Activated T-cell treated with anti-CD3 and anti-CD28 coated beads for 1 hour (primary cell): ENCODE measurements at places on chromosomes 12 and 14.

DNA sequence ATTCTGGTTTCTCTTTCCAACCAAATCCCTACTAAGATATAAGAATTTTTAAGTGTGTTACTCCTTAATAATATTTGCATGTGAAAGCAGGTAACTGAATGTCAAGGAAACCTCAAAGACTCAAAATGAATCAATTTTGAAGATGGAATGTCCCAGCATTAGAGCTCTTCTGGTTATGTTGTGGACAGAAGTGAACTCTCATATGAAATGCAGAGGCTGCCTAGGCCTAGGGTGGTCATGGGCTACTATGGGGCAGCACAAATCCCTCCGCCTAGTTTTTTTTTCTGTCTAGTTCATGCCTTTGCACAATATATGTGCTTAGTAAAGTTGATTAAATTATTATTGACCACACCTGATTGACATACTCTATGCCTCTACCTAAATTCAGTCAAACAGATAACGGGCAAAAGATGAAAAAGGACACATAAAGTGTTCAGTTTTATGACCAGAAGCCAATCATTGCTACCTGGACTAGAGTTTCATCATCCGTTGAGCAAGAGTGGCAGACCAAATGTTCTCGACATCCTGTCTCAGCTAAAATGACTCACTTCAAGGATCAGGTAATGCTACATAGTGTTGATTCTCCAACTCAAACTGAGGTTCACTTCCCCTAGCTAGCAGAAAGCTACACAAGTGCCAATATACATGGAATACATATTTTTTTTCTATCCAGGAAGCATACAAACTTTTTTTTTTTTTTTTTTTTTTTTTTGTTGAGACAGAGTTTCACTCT lies 1211.4 kb downstream of the VRK1 start:
- DNase-seq = no peak

DNA sequence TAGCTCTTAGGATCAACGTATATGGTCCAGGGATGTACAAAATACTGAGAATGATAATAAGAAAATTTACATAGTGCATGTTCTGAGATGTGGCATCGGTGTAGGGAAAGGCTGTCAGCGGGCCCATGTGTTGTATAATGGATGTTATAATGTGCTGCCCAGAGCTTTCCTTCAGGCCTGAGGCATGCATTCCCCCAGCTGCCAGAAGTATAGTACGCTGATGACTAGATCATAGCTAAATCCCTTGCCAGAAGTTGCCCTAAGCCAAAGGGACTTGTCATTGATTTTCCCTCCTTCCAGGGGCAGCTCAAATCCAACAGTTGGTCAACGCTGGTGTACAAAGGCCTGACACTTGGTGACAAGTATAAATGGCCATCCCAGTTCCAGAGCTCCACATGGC lies 6.5 kb upstream of the OR11G2 start:
- DNase-seq = no peak

- DNase-seq = no peak
Observed at GRCh38 chr14:66398437-66398836, 87.7 kb upstream of the CCDC196 start.

- DNase-seq = peak; percentile 49
Observed at GRCh38 chr12:126747530-126748149, 1519.3 kb upstream of the TMEM132C start.

GRCh38 chr12:45725631-45726602 lies 3.6 kb upstream of the ARID2 start:
- no peak for DNase-seq

GRCh38 chr12:123973552-123974341 lies 732 bp downstream of the ZNF664 start:
- peak; percentile 12 for DNase-seq

- no peak for DNase-seq
Observed at GRCh38 chr14:61753631-61754030, 8.6 kb upstream of the SNAPC1 start.

- no peak for DNase-seq
Observed at GRCh38 chr12:31781894-31782540, 53.2 kb upstream of the AMN1 start.

DNA sequence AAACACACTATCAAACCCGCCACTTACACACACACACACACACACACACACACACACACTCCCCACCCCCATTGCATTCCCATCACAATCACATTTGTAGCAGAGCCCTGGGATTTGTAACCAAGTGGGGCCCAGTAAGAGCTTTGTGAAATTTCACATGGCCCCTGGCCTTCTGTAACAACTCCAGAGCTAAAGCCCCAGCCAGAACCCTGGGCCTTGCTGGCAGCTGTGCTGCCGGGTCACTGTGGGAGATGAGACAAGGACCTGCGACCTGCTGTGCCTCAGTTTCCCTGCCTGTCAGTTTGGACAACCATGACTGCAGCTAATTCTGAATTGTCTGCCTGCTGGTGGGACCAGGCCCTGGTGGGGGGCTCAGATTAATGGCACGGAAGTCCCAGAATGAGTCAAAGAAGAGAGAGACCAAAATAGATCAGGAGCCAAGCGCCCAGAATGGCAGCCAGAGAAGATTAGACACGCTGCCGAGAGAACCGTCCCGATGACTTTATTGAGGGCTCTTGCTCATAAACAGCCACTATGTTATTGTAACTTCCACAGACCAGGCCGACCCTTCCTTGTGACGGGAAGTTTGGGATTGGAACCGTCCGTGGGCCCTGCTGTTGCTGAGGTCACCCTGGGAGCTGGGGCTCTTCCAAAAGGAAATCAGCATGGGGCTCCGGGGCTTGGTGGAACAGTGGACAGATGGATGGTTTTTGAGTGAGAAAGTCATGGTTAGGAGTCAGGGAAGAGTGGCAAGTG lies 123.1 kb downstream of the ZFP36L1 start:
- DNase-seq = no peak

DNA sequence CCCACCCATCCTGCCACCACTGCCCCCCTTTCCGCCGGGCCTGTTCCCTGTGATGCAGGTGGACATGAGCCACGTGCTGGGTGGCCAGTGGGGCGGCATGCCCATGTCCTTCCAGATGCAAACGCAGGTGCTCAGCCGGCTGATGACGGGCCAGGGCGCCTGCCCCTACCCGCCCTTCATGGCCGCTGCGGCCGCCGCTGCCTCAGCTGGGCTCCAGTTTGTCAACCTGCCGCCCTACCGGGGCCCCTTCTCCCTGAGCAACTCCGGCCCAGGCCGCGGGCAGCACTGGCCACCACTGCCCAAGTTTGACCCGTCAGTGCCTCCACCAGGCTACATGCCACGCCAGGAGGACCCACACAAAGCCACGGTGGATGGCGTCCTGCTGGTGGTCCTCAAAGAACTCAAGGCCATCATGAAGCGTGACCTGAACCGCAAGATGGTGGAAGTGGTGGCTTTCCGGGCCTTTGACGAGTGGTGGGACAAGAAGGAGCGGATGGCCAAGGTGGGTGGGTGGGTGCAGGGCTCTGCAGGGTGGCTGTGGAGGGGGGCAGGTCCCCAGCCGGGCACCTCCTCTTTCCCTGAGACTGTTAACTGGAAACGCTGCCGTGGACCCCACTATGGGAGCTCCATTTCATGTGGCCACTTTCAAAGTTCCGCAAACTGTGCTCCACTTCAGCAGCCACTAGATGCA lies 10.8 kb downstream of the SETD1B start:
- DNase-seq = no peak

DNA sequence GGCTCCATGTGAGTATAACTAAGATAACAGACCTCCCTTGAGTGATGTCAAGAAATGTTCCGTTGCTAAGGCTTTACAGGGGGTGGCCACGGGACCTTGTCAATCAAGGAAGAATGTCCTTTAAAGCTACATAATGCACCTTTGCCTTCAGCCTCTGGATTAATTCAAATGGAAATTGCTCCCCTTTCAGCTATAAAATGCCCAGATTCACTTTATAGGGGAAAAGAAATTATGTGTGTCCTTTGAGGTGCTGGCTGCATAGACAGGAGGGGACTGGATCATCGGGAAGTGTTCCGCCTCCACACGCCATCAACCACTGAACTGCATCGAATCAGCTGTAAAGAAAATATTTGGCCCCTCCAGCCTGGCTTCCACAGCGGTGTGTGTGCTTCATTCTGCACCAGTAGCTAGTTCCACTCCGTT lies 415.4 kb downstream of the DPF3 start:
- no peak for DNase-seq

DNA sequence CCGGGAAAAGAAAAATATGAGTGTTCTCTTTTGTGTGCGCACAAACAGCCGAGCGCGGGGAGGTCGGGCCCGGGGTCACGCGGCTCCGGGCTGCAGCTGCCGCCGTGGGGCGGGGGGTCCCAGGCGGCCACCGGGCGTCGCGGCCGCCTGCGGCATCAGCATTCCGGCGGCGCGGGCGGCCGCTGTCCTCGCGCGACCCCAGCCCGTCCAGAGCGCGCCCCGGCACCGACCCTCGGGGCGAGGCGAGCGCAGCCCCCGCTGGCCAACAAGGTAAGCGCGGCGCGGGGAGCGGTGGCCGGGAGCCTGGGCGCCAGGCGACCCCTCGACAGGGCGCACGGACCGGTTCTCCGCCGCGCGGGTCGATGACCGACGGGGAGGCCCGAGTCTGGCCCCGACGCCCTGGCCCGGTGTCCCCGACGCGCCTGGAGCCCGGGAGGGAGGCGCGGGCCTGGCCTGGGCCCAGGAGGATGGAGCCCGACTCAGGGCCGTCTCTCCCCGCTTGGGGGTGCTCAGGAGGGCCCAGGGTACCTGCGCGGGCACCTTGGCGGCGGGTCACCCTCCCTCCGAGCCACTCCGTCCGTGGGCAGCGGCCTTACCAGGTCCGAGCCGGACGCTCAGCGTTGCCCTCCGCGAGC lies 103.9 kb upstream of the DIO3 start:
- no peak for DNase-seq

DNA sequence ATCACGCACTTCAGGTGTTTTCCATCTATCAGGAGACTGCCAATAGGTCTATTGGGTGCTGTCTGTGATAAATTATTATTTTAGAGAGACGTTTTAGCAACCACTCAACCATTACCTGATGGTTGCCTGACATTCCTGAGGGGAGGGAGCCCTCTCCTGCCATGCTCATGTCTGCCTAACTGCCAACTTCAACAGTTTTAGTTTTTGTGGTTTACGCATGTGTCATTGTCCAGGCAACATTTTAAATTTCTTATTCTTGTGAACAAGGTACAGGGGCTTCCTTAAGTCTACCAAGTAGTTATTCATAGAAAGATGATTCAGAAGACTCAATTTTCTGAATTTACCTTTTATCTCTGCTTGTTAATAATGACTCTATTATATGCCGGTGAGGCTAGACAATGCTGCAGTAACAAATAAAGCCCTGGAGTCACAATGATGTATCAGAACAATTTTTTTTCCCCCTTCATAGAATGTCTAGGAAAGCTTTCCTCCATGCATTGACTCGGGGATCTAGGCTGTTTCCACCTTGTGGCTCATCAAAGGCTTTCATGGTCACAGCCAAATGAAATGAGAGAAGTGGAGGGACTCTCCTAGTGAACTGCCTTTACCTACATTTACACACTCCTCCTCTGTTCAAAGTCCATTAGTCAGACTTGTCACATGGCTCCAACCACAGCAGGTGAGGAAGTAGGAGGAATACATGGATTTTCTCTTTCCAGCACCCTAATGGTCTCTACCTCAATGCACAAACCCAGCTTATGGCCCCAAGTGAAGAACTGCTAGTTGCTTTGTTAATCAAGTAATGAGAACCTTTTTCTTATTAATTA lies 225.8 kb downstream of the CRADD start:
- DNase-seq = no peak

DNA sequence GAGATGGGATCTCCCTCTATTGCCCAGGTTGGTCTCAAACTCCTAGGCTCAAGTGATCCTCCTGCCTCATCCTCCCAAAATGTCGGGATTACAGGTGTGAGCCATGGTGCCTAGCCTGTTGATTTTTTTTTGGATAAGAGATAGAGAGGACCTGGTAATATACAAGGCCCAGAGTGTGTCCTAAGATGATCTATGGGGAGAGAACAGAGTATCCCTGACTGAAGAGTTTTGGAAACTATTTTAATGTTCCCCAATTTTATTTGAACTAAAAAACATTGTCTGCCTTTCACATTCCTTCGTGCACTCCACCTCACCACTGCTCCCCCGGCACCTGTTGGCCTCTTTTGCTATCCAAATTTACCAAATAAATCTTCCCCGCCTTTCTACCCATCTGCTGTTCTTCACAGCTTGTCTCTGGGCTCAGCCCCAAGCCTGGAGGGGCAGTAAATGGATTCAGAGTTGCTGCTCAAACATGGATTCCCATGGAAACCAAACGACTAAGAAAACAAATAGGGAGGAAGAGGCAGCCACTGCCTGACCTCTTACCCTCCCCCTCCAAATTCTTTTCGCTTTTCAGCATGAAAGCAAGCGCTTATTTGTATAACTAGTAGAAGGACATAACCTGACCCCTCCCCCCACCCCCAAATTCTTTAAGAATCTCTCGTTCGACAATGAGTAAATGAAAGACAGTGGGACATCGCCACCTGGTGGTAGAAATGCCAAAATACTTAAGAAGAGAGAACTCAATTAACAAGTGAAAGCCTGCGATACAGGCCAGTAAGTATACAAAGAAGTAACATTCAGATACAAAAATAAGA lies 22.6 kb downstream of the OR10G3 start:
- DNase-seq = peak; percentile 71

DNA sequence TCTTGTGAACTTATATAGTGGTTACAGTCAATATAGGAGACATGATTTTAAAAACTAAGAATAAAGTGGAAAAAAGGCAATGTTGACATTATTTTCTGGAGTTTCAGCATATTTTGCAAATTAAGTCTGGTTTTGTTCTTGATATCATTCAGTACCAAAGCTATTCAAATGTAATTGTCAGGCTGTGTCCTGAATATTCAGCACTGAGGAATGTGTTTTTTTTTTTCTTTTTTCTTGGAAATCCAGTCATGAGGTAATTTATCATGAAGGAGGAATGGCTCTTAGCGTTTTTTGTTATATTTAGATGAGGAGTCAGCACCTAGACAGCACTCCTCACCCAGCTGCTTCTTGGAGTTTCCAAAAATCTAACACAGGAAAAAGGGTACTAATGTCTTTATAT lies 225.5 kb downstream of the CCDC91 start:
- DNase-seq = no peak

DNA sequence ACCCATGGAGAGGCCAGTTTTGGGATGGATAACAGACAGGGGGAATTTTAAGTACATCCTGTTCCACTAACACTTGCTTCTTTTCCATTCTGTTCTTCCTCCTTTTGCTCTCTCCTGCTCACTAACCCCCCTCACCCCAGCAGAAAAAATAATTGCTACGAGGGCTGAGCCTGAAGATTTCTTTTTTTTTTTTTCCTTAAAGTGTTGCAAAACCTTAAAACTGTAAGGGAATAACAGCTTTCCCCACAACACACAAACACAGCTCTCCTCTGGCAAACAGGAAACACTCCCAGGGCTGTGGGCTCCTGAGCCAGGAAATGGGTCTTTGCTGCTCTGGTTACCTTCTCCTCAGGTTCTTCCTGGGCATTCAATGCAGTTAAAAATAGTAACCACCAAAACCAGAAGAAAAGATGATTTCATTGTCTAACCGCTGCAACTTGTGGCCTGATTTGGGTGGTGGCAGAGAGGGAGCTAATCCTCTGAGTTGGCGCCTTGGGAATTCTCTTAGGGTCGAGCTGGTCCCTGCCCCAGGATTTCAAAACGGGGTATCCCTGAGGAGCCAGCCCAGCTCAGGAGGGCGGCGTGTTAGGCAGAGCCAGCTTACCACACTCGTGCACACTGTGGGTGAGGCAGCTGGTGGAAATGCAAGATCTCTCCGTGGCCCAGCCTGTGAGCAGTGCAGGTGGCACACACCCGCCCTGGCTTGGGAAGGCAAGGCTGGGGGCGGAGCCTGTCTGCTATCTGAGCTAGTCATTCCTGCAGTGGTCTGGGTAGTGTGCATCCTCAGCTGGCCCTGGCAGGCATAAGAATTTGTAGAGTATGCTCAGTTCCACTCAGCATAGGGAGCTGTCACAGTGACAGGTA lies 17.1 kb upstream of the EMP1 start:
- peak; percentile 51 for DNase-seq

- DNase-seq = no peak
Observed at GRCh38 chr14:40417777-40418401, 985.7 kb upstream of the FBXO33 start.
